ENCODE measurements at places on chromosomes 4 and X.

GRCh38 chr4:165006456-165006855 is 25.3 kb upstream of the TRIM60 start:
- DNase-seq: no peak

- no peak for DNase-seq
Measured at GRCh38 chrX:136626237-136626636, 21.7 kb upstream of the CD40LG start.

DNA sequence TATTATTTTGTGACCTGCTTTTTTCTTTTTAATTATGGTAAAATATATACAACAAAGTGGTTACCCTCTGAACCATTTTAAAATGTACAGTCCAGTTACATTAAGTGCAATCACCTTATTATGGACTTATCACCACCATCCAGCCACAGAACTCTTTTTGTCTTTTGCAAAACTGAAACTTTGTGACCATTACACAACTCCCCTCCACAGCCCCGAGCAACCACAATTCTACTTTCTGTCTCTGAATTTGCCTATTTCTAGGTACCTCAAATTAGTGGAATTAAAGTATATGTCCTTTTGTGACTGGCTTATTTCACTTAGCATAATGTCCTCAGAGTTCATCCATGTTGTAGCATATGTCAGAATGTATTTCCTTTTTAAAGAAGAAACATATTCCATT is 39.3 kb upstream of the WWC2 start:
- DNase-seq: no peak

GRCh38 chrX:13520936-13521335 is 48.5 kb upstream of the EGFL6 start:
- no peak for DNase-seq

DNA sequence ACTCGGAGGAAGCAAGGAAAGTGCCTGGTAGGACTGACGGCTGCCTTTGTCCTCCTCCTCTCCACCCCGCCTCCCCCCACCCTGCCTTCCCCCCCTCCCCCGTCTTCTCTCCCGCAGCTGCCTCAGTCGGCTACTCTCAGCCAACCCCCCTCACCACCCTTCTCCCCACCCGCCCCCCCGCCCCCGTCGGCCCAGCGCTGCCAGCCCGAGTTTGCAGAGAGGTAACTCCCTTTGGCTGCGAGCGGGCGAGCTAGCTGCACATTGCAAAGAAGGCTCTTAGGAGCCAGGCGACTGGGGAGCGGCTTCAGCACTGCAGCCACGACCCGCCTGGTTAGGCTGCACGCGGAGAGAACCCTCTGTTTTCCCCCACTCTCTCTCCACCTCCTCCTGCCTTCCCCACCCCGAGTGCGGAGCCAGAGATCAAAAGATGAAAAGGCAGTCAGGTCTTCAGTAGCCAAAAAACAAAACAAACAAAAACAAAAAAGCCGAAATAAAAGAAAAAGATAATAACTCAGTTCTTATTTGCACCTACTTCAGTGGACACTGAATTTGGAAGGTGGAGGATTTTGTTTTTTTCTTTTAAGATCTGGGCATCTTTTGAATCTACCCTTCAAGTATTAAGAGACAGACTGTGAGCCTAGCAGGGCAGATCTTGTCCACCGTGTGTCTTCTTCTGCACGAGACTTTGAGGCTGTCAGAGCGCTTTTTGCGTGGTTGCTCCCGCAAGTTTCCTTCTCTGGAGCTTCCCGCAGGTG is 637 bp downstream of the AR start:
- no peak for DNase-seq

DNA sequence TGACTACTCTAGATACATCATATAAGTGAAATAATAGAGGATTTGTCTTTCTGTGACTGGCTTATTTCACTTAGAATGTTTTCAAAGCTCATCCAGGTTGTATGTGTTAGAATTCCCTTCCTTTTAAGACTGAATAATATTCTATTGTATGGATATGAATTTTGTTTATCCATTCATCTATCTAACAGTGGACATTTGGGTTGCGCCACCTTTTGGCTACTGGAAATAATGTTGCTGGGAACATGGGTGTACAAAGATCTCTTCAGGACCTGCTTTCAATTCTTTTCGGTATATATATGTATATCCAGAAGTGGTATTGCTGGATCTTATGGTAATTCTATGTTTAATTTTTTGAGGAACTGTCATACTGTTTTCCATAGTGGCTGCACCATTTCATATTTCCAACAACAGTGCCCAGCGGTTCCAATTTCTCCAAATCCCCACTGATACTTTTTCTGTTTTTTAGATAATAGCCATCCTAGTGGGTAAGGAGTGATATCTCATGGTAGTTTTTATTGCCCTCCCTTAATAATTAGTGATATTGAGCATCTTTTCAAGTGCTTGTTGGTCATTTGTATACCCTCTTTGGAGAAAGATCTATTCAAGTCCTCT is 3.4 kb upstream of the SCD5 start:
- DNase-seq: no peak

- DNase-seq: no peak
Measured at GRCh38 chr4:125267630-125268029, 47.1 kb upstream of the FAT4 start.

- no peak for DNase-seq
Measured at GRCh38 chr4:150971901-150972300, 43.2 kb downstream of the LRBA start.

- peak; percentile 14 for DNase-seq
Measured at GRCh38 chr4:187606581-187606980, 389.0 kb upstream of the ZFP42 start.

- no peak for DNase-seq
Measured at GRCh38 chr4:101599620-101600019, 190.9 kb upstream of the BANK1 start.

DNA sequence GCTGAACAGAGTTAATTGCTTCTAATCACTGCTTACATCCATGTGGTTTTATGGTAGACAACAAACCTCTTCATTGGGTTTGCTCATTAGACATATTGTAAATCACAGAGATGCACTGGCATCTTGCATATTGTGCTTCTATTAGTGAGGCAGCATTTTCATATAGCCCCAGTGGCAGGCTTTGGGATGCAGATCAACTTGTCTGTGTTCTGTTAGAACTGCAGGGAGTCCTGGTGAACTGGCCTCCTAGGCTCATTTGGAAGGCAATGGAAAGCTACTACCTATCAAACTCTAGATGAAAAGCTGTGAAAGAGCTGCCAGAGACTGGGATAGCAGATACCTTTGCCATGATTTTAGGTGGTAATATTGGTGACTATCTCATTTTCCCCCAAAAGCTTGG is 108.8 kb downstream of the NAA11 start:
- DNase-seq: no peak

DNA sequence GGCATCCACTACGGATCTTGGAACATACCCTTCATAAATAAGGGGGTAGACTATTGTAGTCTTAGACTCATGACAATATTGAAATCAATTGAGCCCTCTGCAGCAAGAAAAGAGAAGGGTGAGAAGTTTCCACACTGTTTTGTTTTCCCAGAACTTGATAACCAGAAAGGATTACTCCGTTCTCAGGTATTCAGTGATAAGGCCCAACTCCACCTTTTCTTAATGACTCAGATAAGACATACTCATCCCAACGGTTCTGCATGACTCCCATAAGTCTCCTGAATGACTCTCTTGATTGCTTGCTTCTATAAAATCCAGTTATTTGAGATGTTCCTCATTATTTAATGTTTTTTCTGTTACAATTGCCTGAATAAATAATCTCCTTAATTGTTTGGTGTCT is 111.7 kb downstream of the PABPC4L start:
- no peak for DNase-seq

GRCh38 chrX:31366041-31366440 is 294.2 kb upstream of the FTHL17 start:
- DNase-seq: no peak

DNA sequence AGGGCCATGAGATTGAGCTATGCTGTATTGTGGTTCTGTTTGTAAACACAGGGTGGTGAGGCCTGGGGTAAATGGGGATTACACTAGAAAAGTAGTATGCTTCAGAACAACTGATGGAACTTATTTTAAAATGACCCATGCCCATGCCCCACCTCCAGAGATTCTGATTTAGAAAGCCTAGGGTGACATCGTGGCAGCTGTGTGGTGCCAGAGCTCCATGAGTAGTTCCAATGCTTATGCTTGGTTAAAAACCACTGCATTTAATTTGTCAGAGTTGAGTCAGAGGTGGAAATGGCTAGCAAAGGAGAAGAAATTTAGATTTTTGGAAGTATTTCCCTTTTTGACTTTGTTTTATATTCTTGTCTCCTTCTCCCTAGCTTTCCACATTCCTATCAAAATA is 63.4 kb upstream of the PDE5A start:
- no peak for DNase-seq

GRCh38 chrX:3044671-3045070 is 3.4 kb downstream of the ARSF start:
- no peak for DNase-seq

DNA sequence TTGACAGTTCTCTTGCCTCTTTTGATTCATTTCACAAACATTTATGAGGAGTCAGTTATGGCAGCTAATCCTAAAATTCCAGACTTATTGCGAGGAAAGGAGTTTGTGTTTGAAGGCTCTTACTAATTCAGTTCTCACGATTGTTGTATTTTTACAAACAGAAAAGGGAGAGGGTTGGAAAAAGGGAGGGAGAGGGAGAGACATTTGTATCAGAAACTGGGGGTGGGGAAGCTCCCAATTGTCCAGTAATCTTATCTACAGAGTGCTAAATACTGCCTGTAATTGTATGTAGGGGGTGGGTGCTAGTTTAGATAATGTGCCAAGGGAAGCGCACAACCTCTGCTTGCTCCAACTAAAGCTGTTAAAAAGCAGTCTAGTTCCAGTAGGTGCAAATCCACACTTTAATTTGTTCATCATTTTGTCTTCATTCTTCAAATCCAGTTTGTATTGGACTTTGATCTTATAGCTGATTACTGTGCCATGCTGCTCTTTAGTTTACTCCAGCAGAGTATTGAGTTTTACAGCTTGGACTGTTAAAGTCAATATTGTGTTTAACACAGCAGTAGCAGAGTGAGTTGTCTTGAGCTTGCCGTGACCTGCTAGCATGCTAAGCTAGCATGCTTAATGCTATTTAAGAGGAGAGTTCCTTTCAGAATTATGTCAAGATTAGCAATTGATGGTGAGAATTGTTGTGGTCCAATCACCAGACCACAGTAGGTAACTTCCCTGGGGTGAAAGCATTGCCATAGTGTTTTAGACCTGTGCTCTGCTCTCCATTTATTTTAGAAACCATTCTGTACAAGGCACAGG is 13.9 kb downstream of the FNIP2 start:
- no peak for DNase-seq

DNA sequence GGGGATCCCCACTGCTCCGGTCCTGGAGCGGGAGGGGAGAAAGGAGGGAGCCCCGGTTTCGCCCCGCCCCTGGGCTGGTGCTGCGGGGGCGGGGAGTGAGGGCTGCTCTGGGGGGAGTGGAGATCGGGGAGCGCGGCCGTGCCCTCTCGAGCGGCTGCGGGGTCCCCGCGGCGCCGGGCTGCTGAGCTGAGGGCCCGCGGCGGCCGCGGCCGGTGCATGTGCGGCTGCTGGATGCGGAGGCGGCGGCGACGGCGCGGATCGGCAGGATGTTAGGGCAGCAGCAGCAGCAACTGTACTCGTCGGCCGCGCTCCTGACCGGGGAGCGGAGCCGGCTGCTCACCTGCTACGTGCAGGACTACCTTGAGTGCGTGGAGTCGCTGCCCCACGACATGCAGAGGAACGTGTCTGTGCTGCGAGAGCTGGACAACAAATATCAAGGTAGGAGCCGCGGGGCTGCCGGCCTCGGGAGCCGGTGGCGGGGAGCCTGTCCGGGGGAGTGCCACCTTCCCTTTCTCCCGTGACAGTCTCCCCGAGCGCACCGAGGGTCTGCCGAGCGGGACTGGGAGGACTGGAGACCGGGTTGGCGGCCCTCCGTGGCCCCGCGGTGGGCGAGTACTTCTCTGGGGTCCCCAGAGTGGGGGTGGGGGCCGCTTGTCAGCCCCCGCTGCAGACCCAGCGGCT is at the start of gene ING2:
ING2 (plus strand) TSS at position 129 of the 681 bp plus-strand sequence; CDS start at position 267, 138 bp downstream.
- no peak for DNase-seq

GRCh38 chrX:109974906-109975655 is 27.8 kb upstream of the TMEM164 start:
- DNase-seq: no peak

- DNase-seq: no peak
Measured at GRCh38 chr4:94158883-94159282, 48.8 kb upstream of the SMARCAD1 start.

- no peak for DNase-seq
Measured at GRCh38 chr4:16643893-16644292, 254.6 kb downstream of the LDB2 start.

DNA sequence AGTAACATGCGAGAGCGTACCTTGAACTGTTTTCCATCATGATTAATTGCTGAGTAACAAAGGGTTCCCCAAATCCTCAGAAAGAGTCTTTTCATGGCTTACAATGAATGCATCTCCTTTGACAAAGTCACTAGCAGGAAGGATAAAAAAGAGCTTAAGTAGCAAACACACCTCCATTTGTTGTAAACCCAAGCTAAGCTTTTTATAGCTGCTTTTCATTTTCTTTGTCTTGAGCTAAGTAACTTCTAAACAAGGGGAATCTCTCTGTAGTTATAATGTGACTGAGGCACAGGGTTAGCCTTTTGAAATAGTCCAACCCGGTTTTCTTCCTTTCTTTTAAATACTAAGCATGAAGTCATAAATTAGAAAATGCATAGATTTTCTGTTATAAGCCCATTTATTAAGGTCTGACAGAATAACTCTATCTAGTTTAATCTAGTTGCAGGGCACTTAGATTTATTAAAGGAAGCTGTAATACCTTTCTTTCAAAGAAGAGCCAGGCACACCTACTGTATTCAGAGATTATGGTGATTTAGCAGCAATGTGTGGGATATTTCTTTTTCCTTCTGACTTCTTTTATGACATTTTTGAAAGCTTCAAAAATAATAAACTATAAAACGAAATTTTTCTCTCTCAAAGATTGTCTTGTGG is 226.9 kb upstream of the SMIM31 start:
- DNase-seq: no peak

GRCh38 chrX:53065104-53065503 is 16.5 kb downstream of the GPR173 start:
- no peak for DNase-seq

GRCh38 chr4:138301536-138301935 is 59.4 kb upstream of the SLC7A11 start:
- no peak for DNase-seq
